ENCODE measurements at places on chromosomes 3 and 15. TPM values are rescaled to one million over a fixed set of nuclear protein-coding genes. Genes with fewer than 3 reads are reported as not detected.

DNA sequence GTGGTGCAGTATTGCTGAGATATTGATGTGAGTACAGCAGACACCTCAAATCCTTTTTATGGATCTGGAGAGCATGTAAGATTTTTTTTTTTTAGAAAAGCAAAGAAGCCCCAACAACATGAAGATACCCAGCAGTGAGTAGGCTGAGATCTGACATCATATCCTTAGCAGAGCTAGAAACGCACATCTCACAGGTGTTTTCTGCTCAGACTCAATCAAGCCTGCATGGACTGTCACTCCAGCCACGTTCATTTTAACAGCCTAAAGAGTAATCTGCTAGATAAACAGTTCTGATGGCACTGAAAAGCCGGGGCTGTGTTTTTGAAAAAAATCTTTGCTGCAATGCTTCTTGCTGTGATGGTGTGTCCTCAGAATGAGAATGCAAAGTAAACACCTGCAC, 544.2 kb downstream of the FGF12 start:
- H3K27ac ChIP-seq, result no peak overlapping the region
- H3K27me3 ChIP-seq, result no peaks in the 10 kb centered on the region
- no peaks in the 10 kb centered on the region for H3K4me1 ChIP-seq
- no peak for DNase-seq

DNA sequence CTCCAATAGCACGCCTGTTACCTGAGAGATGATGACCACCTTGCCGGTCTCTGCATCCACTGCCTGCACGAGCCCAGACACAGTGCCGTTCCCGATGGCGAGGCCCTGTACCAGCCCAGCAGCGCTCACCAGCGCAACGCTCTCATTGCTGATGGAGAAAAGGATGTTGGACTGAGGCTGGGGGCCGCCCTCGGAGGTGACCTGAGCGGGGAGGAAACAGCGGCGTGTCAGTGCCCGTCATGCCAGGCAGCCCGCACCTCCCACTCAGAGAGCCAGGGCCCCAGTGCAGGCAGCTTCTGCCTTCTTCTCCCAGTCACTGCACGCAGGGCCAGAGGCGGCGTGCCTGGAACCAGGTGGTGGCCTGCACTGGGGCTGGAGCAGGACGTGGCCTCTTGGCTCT, 80.3 kb downstream of the NUP210 start:
- H3K4me3 ChIP-seq, result no peak overlapping the region
- no peak overlapping the region for H3K27ac ChIP-seq
- H3K27me3 ChIP-seq, result no peaks in the 10 kb centered on the region
- H3K36me3 ChIP-seq, result peaks cover 21% of the 10 kb centered on the region
- no peak for DNase-seq

- no peaks in the 10 kb centered on the region for H3K27me3 ChIP-seq
- H3K27ac ChIP-seq, result no peak overlapping the region
- peaks cover 35% of the 10 kb centered on the region for H3K4me1 ChIP-seq
- DNase-seq, result peak; percentile 80
Measured at GRCh38 chr3:118628704-118629341, 405.8 kb downstream of the IGSF11 start.

SOX2 gene
- polyA plus RNA-seq, result not detected

All from HepG2 (cell line).